ENCODE measurements at places on chromosomes 5 and 9.

GRCh38 chr5:176647843-176648473 lies 674 bp downstream of the TSPAN17 start:
- DNase-seq = peak; percentile 40

GRCh38 chr5:143400541-143401226 lies 2.8 kb downstream of the NR3C1 start:
- DNase-seq = no peak

- no peak for DNase-seq
Observed at GRCh38 chr9:122016309-122016708, 76.8 kb downstream of the TTLL11 start.

GRCh38 chr5:34748431-34748830 lies 90.5 kb upstream of the TTC23L start:
- no peak for DNase-seq

DNA sequence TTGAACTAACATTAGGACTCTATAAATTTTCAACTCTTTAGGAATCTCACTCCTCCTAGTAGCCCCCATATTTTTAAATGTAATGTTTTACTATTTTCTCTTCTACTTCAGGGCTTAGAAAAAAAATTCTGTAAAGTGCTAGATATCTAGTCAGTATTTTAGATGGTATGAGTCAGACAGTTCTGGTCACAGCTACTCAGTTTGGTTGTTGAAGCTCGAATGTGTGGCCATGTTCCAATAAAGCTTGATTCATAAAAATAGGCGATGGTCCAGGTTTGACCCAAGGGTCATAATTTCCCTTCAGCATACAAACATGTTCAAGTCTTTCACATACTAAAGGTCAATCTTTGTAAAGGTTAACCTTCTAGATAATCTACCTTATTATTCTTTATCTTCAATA lies 566.0 kb upstream of the CDH18 start:
- no peak for DNase-seq

DNA sequence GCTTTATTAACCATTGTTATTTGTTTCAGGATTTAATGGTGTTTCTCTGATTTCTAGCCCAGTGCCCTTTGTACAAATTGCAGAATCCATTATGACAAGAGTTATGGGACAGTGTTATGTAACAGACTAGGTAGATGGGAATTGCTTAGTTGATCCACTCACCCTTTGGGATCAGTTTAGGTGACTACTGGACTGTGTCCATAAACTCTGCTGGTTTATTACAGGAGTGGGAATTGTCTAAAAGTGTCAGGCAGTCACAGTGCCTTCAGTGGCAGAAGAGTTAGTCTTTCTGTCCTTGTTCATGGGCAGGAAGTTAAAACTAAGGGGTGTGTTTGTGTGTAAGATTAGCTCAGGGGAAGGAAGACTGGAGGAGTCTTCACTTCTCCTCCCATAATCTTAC lies 29.3 kb downstream of the RCL1 start:
- DNase-seq = no peak

- DNase-seq = no peak
Observed at GRCh38 chr5:141785135-141785534, 93.1 kb downstream of the PCDH1 start.

DNA sequence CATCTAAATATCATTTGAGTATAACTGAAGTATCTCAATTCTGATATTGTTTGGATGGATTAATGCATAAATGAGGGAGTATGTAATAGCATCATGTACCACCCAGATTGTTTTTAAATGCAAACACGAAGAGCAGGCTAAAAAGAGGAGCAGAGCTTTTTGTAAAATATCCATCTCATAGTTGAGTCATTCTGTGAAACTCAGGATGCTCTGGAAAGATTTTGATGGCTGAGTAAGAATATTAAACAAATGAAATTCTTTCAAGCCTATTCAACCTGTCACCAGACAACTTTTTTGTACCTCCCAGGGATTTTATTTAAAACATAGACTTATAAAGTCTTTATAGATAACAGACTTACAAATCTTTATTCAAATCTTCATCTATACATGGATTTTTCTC lies 625.9 kb downstream of the TLE4 start:
- no peak for DNase-seq

- no peak for DNase-seq
Observed at GRCh38 chr9:126675147-126675467, 61.4 kb downstream of the LMX1B start.

DNA sequence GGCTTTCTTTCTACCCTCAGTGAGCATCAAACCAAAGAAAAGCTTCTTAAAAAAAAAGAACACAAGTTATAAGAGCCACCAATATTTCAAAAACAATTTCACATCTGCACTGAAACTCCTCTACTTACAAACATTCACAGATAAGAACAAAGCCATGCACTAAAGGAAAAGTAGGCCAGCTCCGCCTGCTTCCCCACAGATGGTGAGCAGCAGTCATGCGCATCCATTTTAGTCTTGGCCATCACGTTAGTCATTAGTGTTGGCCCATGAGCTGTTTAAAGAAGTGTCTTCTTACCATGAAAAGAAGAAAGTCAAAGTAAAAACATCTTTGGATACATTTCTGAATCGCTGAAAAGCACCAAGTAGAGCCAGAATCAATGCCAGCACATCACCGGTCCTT lies 40.0 kb upstream of the SMIM23 start:
- no peak for DNase-seq

- DNase-seq = no peak
Observed at GRCh38 chr5:123180676-123181393, 91.8 kb downstream of the PRDM6 start.

- DNase-seq = no peak
Observed at GRCh38 chr5:137843676-137844299, 23.9 kb upstream of the MYOT start.

DNA sequence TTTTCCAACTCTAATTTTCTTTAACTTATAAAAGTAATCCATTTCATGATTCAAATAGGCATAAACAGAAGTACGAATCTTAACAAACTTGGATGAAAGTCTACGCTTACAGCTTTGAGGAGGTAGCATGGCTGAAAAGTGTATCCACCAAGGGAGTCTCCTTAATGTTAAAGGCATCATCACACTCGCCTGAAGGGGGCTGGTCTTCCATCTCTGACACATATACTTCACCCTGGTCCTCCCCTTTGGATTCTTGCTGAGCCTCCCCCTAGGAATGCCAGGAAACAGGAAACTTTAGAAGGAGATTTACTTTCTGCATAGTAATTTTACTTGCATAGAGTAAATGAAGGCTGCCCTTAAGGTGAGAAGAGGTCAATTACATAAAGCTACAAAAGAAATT lies 10.3 kb upstream of the NME5 start:
- DNase-seq = no peak

DNA sequence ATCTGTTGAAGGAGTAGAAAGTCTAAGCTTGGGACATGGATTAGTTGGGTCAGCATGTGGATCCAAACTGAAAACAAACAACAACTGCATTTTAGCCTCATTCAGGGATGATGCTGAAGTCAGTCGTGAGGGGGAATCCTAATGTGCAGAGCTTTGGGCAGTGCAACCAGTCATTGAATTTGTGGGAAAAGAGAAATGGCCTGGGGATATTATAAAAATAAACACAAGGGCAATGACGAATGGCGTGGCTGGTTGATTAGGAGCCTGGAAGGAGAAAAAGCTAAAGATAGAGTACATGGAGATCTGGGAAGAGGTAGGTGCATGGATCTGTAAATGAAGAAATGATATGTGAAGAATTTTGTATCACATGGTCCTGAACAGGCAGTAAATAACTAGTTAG lies 477.6 kb downstream of the TLE1 start:
- no peak for DNase-seq

DNA sequence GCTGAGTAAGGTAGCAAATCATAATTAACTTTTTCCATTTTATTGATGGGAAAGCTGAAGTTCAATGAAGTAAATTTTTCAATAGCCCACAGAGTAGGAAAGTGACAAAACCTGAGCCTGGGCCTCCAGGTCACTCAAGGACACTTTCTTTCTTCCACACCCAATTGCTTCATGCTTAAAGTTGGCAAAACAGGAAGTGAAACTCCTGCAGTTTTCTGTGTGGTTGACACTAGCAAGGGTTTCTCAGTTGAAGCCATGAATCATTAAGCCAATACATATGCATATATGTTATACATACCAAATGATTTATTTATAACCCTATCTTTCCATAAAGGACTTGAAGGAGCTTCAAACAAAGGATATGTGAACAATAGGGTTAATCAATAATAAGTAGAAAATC lies 13.9 kb downstream of the TLR4 start:
- DNase-seq = no peak

DNA sequence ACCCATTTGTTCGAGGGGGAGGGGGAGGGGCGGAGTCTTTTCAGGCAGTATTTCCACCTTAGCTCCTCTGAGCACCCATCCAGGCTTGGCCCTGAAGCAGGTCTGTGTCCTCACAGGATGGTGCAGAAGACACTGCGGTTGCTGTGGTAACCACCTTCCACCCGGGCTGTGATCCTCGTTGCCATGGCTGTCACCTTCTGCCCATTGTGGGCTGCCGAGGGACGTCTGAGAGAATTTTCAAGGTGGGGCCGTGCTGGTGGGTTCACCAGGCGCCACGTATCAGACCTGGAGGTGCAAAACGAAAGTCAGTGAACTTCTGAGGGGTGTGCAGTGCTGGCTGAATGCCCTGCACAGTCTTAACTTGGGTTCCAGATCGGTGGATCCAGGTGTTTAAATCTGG lies 26.7 kb downstream of the POLR1E start:
- DNase-seq = no peak

GRCh38 chr9:35844628-35845270 lies 15.7 kb downstream of the TMEM8B start:
- no peak for DNase-seq

GRCh38 chr9:36818965-36819870 lies 214.8 kb downstream of the PAX5 start:
- no peak for DNase-seq

GRCh38 chr5:170333161-170333910 lies 35.8 kb upstream of the LCP2 start:
- DNase-seq = no peak
